Naive thymus-derived CD4-positive, alpha-beta T cell (primary cell): ENCODE measurements at places on chromosomes 4 and X.

GRCh38 chr4:17476853-17477252, 35.0 kb downstream of the QDPR start:
- no peak for DNase-seq

DNA sequence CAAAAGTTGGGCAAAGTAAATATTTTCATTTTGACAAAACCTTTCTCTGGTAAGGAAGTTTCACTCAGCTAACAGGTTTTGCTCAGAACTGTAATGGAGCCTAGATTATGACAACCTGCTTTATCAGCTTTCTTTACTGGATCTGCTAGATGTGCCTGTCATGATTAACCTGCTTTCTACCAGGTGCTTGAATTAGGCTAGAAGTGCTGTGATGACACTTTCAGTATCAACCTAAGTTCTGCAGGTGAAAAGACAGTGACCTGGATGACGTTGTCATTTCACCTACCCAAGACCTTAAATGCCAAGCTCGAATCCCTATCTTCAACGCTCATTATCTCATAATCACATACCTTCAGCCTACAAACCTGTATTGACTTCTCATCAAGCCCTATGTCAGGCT, 1.5 kb upstream of the FAAH2 start:
- DNase-seq = no peak

- DNase-seq = no peak
These were observed 53.0 kb downstream of the COQ2 start for GRCh38 chr4:83231620-83232076.

- no peak for DNase-seq
These were observed 53.8 kb downstream of the NFKB1 start for GRCh38 chr4:102554992-102555391.

- DNase-seq = no peak
These were observed 136.2 kb downstream of the CFAP299 start for GRCh38 chr4:80471756-80472155.

DNA sequence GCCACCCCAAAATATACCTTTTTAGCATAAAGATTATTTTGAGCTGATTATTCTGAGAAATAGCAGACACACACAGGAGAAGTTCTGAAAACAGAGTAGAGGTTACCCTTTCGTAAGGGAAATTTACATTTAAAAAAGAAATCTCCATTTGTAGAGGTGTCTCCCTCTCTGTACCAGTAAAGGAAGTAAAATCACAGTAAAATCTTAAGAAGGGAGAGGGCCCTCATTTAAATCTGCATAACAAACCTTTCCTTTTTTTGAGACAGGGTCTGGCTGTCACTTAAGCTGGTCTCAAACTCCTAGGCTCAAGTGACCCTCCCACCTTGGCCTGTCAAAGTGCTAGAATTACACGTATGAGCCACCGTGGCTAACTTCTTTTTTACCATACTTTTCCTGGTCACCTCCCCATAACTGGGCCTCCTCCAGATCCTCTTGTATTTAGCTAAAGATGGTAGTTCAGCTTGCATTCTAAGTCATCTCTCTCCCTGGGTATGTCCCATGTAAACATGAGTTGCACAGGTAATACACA, 92.2 kb upstream of the INTU start:
- DNase-seq = no peak

DNA sequence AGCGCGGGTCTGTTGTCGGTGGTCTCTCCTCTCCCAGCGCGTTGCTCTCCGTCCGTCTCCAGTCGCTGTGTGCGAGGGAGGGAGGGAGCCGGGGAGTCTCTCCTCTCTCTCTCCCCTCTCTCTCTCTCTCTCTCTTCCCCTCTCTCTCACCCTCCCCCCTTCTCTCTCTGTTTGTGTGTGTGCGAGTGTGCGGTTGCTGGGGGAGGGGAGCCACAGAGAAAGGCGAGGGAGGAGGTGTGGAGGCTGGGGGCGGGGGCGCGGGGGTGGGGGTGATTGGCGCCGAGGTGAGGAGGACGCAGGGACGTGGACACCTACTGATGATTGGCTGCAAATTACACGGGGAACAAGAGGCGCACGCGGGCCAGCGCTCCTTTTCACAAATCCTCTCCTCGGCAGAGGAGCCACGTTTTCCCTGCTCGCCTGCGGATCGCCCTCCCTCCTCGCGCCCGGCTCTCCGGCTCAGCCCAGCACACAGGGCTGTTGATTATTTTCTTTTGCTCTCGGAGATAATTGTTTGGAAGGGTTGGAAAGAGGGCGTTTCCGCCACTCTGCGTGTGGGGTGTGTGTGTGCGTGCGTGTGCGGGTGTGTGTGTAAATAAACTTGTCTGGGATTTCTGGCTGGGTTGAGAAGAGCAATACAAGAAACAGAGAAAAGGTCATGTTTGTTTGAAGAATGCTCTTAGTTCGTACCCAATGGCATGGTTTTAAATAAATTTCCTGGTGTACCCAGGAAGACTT, at the start of gene CXXC4:
CXXC4 (minus strand) TSS at position 73 of the 738 bp plus-strand sequence. CDS start 3,092 bp downstream, outside the sequence.
- no peak for DNase-seq

GRCh38 chr4:165874791-165875371, 1.8 kb downstream of the TLL1 start:
- no peak for DNase-seq

- no peak for DNase-seq
These were observed 52.7 kb downstream of the ADGRA3 start for GRCh38 chr4:22463179-22463578.

GRCh38 chr4:169774466-169775445, 17.0 kb upstream of the HPF1 start:
- no peak for DNase-seq
